Trophoblast cell (in vitro differentiated cells and primary cell): ENCODE measurements at places on chromosomes 7 and 10.

GRCh38 chr10:88222881-88223280 lies 359.5 kb downstream of the PTEN start:
- peak; percentile 18 for DNase-seq

GRCh38 chr10:103752680-103753248 lies 102.6 kb downstream of the SH3PXD2A start:
- peak; percentile 70 for DNase-seq

DNA sequence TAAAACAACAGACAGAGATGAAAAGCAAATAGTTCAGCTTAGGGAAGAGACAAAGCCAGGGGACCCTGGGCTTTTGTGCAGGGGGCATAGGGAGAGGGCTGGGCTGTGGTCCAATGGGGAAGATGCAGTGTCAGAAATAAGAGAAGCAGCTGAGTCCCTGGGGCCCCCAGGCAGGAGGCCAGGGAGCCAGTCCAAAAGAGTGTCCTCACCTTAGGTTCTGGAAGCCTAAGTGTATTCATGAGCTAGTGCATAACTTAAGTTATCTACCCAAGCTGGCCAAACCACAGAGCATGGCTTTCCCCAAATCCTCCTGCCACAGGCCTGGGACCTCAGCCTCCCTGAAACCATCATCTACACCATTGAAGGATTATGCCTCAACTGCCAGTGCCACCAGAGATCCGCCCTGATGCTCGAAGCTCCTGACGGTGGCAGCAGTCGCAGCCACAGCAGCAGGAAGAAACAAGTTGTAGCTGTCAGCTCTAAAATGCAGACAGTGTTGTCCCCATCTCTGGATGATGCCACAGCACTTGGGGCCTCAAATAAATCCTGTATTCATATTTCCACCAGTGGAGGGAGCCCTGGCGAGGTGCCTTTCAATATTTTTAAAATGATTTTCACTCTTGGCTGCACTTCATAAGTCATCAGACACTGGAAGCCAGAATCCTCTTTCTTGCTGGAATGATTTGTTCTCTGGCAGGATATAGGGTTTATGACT lies 574.6 kb downstream of the GRID1 start:
- DNase-seq: no peak

DNA sequence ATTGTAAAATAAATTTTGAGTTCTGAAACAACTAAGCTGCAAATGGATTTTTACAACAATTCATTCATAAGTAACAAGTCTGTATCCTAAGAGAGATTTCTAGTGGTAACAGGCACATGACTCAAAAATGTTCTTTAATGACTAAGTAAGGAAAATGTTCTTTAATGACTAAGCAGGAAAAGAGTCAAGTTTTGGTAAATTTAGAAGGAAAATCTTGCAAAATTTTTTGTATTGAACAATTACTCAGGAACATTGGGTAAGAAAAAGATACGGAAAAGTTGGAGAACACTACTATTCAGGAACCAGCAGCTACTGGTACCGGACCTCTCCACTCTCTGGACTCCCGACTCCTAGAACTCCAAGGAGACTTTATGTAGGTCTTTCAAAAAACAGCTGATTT lies 33.5 kb downstream of the HYCC1 start:
- DNase-seq: peak; percentile 87

GRCh38 chr10:42951486-42952251 lies 125.2 kb upstream of the RET start:
- peak; percentile 28 for DNase-seq

DNA sequence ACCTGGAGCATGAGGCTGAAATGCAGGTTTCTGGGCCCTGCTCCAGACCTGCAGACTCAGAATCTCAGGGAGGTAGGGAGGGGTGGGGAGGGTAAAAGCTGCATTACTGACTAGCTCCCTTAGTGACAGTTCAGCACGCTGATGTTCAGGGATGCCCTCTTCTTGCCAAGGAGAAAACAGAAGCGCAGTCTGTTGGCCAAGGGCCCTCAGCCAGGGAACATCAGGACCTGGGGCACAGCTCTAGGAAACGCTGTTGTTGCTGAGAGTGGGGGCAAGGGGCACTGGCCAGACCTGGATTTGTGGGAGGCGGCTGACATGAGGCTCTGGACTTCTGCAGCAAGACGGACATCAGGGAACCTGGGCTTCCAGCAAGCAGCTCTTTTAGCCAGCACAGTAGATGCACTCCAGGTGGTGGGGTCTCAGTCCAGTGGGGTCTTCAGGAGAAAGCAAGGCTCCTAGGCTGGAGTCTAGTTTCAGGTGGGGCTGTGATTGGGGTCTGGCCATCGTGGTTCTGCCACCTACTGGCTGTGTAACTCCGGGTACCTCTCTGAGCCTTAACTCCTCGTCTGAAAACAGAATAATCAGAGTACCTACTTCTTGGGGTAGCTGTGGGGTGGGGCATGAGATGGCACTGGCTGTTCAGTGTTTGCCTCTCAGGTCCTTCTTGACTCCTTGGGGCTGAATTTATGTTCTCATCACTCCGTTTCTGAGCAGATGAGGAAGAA lies 72.9 kb upstream of the PRLHR start:
- DNase-seq: no peak

GRCh38 chr7:69208848-69209247 lies 389.4 kb upstream of the AUTS2 start:
- DNase-seq: no peak

DNA sequence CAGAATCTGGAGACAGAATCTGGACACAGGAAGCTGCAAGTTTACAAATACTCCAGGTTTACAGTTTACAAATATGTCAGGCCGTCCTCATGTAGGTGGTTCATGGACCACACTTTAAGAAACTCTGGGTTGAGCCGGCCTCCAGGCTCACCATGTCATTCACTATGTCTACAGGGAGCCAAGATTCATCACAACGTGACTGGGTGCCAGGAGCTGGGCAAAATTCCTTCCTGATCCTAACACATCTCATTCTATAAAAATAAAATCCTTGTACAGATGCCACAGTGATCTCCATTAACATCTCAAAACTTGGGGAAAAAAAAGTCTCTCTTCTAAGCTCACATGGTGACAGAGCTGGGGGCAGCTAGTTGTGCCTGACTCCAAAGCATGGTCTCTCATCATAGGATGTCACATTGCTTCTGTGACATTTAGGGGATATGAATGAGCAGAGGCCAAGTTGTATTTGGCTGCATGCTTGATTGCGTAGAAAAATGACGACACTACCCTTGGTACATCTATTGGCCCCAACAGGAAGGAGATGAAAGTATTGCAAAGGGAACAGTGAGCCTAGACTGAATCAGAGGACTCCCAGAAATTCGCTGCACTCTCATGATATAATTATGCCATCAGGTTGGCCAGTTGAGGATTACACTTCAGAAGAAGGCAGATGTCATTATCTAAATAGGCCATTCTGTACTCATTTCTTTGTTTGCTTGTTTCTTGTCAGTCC lies 35.9 kb downstream of the MTURN start:
- DNase-seq: peak; percentile 16

- DNase-seq: peak; percentile 74
Observed at GRCh38 chr7:47924266-47924665, 24.0 kb downstream of the PKD1L1 start.

DNA sequence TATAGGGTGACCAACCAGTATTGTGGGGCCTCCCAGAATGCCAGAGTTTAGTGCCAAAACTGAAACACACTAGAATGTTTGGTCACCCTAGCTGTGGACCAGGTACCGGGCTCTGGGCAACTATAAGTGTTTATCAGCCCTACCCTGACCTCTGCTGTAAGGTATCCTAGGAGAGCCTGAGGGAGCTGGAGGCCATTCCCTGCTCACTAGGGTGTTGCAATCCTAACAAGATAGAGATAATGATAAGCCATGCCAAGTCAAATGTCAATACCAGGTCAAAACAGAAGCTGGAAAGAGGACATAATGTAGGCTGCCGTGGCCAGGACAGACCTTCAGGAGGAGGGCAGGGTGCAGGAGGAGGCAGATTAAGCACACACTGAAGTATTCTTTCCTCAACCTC lies 151.8 kb downstream of the KCNMA1 start:
- peak; percentile 79 for DNase-seq

DNA sequence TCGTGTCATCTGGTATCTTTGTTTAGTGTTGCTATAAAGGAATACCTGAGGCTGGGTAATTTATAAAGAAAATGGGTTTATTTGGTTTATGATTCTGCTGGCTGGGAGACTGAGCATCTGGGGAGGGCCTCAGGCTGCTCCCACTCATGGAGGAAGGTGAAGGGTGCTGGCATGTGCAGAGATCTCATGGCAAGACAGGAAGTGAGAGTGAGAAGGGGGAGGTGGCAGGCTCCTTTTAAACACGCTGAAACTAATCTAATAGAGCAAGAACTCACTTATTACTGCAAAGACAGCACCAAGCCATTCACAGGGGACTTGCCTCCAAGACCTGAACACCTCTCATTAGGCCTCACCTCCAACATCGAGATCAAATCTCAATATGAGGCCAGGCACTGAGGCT lies 11.3 kb downstream of the OIT3 start:
- no peak for DNase-seq

GRCh38 chr7:30321882-30322192 lies 37.4 kb downstream of the ZNRF2 start:
- no peak for DNase-seq

- DNase-seq: no peak
Observed at GRCh38 chr7:5429253-5429856, 5.7 kb upstream of the TNRC18 start.

- peak; percentile 64 for DNase-seq
Observed at GRCh38 chr10:88707429-88708155, 1.5 kb downstream of the LIPK start.

- DNase-seq: peak; percentile 4
Observed at GRCh38 chr7:22229148-22229547, 127.8 kb downstream of the RAPGEF5 start.

DNA sequence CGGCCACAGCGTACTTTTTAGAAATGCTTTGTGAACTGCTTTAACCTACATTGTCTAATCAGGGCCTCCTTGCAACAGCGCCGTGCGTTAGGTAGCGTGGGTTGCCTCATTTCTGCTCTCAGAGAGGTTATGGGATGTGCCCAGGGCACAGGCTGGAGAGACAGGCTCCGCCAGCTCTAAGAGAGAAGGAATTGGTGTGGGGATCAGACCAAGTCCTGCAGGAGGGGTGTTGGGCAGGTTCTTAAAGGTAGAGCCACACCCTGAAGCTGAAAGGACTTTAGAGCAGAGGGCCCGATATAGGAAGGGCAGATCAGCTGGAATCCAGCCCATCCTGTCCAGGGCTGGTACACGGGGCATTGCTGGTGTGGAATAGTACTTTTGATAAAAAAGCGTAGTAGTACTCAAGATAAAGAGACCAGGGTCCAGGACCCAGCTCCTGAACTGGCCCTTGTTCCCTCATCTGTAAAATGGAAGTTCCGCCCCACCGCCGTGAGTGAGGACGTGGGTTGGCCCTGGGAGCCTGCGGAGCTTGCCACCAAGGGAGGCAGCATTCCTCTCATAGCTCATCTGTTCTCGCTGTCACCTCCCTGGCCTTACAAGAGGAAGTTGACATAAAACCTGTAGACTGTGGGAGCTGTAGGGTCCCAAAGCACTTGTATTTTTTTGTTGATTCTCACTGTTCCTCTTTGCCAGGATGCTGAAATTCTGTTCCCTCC lies 37.2 kb downstream of the TMEM120A start:
- DNase-seq: peak; percentile 97

- peak; percentile 66 for DNase-seq
Observed at GRCh38 chr7:21941611-21942141, 4.0 kb downstream of the CDCA7L start.

GRCh38 chr10:124798781-124799180 lies 2.8 kb upstream of the ABRAXAS2 start:
- no peak for DNase-seq

DNA sequence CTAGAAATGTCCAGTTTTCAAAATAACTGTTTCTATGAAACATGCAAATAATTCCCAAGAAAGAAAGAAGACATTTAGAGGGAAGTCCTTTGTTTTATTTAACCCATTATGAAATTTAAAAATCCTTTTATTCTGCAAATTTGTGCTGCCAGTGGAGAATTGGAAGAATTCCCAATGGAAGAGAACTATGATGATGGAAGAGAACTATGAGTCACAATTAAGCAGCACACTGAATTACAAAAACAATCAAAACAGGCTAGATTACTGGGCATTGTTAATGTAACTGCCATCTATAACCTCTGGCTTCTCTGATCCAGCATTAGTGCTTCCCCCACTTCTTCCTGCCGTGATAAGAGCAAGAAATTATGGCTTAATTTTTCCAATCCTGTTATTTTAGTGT lies 126.2 kb upstream of the FEZF1 start:
- DNase-seq: no peak

GRCh38 chr7:41979834-41980307 lies 257.1 kb downstream of the GLI3 start:
- peak; percentile 44 for DNase-seq

DNA sequence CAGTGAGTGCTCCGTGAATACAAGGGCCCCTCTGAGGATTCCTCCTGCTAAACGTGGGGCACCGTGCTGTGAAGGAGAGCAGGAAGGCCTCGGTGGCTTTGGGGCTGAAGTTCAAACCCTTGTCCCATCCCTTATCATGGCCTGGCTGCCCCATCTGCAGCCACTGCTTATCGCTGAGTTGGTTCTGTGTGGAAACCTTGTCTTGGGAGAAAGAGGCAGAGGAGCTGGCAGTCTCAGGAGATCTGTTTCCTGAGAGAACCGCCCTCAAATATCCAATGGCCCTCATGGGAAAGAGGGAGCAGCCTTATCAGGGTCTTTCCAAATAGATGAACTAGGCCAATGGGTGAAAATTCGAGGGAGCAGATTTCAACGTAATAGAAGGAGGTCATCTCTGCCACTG lies 52.0 kb upstream of the NRF1 start:
- DNase-seq: no peak

DNA sequence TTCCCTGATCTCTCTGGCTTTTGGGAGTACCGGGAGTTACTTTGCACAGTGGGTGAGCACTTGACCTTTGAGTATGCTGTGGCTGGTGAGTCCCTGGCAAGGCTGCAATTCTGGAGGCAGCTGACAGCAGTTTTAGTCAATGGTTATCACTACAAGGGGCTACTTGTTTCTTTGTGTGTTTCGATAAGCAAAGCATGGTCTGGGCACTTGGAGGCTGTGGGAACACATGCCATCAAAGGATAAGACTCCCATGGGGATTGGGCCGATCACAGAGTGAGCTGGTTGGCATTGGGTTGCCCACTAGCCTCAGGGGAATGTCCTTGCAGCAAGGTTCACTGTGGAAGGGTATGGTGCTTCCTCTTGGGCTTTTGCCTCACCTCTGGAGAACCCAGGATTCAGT lies 208.2 kb downstream of the SNX13 start:
- no peak for DNase-seq

DNA sequence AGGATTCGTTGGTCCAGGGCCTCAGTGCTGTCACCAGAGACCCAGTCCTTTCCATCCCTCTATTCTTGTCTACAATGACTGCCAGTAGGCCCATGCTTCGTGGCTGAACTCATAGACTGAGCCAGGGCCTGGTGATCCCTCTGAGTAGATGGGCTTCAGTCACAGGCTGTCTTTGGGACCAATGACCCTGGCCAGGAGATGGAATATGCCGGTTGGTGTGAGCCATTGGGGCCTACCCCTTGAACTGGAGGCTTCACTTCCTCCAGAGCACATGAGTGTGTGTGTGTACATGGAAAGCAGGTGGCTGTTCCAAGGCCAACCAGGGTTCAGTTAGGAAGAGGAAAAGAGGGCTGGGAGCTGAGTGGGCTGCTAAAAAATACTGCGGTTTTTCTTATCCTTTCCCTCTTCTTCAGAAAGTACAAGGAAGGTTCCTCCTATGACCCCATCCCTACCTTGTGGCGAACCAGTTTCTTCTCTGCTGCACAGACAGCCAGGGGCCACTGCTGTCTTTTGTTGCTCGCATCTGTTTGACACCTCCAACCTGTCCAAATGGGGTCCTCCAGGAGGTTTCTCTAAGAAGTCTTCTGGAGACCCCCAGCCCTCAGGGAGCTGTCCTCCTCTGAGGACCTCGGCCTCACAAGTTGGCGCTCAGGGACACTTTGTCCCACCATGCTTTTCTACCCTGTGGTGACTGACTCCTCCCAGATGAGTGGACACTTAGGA lies 36.6 kb downstream of the ADRA2A start:
- no peak for DNase-seq
